Right cardiac atrium (tissue), 5 donors: ENCODE measurements at places on chromosomes 11 and 22.
A peak's percentile ranks its signal among the peaks of the same experiment; 100 is the strongest.

DNA sequence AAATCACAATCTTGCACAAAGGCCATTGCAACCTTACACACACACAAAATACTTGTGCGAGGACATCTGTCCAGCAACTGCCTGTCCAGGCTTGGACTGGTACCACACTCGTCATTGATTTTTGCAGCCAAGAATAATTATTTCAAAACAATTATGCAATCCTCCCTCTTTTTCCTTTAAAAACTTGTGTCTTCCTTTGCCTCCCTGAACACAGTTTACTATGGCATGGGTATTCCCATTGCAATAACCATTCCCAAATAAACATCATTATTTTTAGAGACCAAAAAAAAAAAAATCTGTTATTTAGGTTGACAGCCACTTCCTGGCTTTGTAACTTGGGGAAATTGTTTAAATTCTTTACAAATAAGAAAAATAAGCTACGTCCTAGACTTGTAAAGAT, 54.0 kb downstream of the C11orf91 start:
- no peak for DNase-seq

DNA sequence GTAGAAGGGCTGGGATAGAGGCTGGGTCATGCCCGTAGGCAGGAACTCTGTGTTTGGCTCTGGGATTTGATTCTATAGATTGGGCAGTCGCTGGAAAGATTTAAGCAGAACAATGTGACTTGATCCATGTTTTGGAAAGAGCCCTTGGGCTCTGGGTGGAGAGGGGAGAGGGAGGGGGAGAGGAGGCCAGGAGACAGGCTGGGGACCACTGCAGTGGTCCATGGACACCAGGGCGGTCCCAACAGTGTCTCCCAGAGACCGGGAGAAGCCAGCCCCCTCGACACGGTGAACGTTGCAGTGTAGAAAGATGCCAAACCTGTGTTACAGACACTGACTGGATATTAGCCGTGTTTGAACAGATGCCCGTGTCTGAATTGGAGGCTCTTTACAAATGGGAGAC, 19.5 kb downstream of the PVALB start:
- DNase-seq: no peak

GRCh38 chr11:14645015-14645912, 1.7 kb downstream of the PDE3B start:
- no peak for DNase-seq

DNA sequence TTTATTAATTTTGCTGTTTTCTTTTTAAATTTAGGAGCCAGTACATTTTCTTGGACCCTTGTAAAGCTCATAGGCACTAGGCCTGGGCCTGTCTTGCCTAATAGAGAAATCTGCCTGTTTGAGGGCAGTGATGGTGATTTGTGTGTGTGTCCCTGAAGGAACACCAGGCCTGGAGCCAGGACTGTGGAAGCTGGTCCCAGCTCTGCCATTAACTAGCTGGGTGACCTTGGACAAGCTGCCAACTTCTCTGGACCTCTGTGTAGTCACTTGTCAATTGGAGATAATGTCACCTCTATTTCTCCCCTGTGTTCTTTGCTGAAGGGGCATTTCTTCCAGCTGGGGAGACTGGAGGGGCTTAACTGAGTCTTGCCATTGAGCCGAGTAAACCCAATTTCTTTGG, 16.0 kb upstream of the FTH1 start:
- DNase-seq: no peak

DNA sequence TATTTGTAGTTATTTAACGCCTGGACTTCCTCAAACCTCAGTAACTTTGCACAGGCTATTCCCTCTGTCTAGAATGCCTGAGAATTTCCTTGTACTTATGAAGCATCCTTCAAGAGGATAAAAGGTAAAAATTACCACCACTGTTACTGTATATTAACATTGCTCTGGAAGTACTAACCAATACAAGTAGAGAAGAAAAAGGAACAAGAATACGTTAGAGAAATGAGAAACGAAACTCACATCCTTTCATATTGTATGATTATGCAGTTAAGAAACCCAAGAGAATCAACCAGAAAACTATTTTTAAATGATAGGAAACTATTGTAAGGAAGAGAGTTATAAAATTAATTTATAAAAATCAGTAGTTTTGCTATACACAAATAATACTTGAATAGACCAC, 48.2 kb upstream of the OR5P2 start:
- DNase-seq: no peak

- no peak for DNase-seq
Measured at GRCh38 chr11:119000906-119001305, 3.0 kb downstream of the CENATAC start.

GRCh38 chr11:77262803-77263202, 38.7 kb downstream of the GDPD4 start:
- no peak for DNase-seq

GRCh38 chr11:30586251-30587144, at the start of gene MPPED2:
MPPED2 (minus strand) TSS chr11:30586353; CDS start chr11:30580373, 5,980 bp downstream.
- DNase-seq: peak; percentile 81

DNA sequence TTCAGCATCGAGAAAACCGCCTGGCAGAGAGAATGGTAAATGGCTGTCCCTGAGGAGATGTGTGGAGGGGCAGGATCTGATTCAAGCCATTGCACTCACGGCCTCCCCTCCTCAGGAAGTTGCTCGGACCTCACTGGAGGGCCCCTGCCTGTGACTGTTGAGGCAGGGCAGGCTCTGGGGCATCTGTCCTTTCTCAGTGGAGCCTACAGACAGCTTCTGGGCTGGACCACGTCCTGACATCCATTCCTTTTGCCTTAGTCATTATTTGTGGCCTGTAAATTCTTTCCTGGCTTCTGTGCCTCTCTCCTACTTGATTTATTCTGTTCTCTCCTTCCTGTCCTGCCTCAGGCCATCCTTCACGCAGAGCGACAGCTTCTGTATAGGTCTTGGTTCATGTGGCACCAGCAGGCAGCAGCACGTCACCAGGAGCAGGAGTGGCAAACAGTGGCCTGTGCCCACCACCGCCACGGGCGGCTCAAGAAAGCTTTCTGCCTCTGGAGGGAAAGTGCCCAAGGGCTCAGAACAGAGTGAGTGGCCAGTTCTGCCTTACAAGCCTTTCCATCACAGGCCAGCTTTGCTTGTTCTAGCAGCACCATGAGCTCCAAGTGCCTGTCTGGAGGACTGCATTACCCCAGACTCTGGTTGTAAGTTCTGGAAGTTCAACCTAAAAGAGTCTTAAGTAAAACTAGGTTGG, 59.6 kb downstream of the PISD start:
- peak; percentile 59 for DNase-seq

GRCh38 chr11:120510406-120511115, 987 bp upstream of the GRIK4 start:
- no peak for DNase-seq

- DNase-seq: no peak
Measured at GRCh38 chr11:79198898-79199250, 242.0 kb downstream of the TENM4 start.

DNA sequence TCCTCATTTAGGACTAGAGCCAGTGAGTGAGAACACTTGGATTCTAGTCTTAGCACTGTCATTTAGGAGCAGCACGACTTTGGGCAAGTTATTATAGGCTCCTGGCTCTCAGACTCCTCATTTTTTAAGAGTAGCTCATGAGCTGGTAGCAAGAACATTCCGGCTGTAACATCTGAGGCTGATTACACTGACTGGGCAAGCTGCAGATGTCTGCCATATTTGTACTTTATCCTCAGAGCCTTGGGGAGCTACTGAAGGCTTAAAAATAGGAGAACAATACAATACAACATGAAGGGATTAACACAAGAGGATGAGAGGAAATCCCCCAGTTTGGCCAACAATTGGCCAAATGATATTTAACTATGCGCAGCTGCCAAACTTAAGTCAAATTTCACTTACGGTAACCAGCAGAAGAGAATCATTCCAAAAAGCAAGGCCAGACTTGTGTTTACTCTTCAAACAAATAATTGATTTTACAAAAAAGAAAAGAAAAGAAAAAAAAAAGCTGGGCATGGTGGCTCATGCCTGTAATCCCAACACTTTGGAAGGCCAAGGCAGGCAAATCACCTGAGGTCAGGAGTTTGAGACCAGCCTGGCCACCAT, 113.1 kb upstream of the ARHGAP42 start:
- no peak for DNase-seq

- DNase-seq: peak; percentile 35
Measured at GRCh38 chr11:69651834-69652620, 11.1 kb downstream of the CCND1 start.

- peak; percentile 80 for DNase-seq
Measured at GRCh38 chr11:123429913-123430720, at the start of gene GRAMD1B. GRAMD1B (plus strand) TSS chr11:123430269; CDS start chr11:123430793, 524 bp downstream.

GRCh38 chr22:20763630-20764470, 10.1 kb upstream of the SERPIND1 start:
- DNase-seq: no peak

GRCh38 chr11:6927030-6927617, 898 bp downstream of the ZNF215 start:
- no peak for DNase-seq

- DNase-seq: no peak
Measured at GRCh38 chr22:45150139-45150538, 13.6 kb upstream of the NUP50 start.

DNA sequence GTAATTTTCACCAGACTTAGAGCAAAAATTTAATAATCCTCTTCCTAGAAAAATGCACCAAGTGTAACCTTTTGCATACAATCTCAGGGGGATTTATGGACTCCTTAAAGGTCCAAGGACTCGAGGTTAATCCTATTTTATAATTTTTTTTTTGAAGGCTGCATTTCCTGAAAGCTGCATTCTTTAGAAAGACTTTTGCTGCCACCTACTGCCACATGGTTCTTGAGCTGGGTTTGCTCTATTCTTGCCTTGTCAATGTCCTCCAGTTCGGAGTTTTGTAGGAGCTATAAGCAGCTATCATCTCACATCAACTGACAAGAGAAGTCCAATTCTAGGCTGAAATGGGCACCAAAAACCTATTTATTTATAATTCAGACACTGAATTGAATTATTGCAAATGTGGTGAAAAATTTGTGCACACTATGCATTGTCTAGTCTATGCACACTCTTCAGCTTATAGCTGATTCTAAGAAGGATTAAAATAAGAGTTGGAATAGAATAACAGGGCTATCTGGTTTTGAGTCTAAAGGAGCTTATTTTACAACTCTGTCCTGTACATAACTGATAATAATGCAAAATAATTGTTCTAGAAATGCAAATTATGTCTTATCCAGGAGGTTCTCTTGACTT, 31.3 kb downstream of the TRAF6 start:
- DNase-seq: no peak

- DNase-seq: no peak
Measured at GRCh38 chr22:29477723-29478318, 2.2 kb upstream of the NEFH start.

- no peak for DNase-seq
Measured at GRCh38 chr11:36868380-36868779, 270.3 kb upstream of the RAG2 start.
